T1000 (cell line): ENCODE measurements at places on chromosomes 11 and 22.

GRCh38 chr11:66052664-66052982, 459 bp downstream of the SF3B2 start:
- DNase-seq = no peak

- no peak for DNase-seq
Observed at GRCh38 chr11:87871056-87871455, 304.2 kb downstream of the RAB38 start.

- DNase-seq = no peak
Observed at GRCh38 chr22:41181349-41182241, 23.5 kb upstream of the L3MBTL2 start.

DNA sequence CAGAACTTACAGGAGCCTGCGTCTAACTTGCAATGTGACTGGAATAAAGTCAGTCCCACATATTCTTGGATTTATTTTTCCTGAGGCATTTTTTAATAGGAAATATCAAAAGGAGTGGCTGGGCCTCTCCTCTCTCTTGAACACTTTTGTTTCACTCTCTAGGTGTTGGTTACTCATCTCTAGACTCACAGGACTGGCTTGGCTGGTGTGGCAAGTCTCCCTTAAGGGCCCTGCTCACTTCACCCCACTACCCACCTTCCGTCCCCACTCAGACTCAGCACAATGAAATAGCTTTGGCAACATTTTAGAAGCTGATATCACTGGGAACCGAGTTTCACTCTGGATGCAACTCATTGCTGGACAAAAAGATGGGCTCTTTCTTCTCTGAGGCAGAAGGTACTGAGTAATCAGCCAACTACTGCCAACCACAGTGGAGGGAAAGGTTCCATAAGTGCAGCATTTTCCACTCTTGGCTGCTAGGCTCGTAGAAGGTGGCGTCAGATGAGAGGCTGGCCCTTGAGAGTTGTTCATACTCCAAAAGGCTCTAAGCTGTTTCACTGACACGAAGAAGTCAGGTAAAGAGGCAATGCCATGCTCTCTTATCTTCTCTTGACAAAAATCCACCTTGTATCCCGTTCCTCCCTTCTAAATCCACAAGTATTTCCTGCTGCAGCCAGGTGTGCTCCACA, 390.6 kb downstream of the SOX6 start:
- no peak for DNase-seq

DNA sequence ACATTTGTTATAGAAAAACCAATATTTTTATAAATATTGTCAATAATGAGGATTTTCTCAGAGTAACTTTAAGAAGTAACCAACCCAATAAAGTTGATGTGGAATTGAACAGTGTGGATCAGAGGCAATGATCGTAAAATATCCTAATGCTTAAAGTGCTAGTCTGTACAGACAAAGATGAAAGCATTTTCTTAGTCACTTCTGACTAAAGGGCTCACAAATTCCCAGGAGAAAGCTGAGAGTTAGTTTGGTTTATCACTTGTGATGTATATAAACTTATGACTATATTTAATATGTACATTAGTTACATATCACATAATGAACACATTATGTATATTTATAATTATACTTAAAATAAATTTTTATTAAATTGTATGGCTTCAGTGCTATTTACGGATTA, 25.4 kb upstream of the DDI1 start:
- DNase-seq = no peak

GRCh38 chr11:60918251-60918938, 4.4 kb downstream of the TMEM109 start:
- no peak for DNase-seq

GRCh38 chr11:96333191-96333719, 9.7 kb downstream of the MAML2 start:
- no peak for DNase-seq

DNA sequence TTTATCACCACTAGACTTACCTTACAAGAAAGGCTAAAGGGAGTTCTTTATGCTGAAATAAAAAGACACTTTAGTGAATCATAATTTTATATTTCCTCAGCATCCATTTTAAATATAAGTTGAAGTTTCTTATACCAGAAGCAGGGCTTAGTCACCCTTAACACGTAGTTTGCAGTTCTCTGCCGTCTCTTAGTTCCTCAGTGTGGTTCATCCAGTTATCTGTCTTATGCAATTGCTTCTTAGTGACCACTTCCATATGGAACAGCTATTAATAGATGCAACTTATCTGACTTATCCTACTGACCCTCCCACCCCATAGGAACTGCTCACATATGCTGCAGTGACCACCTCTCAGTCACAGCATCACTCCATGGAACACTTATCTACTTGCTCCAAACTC, 11.7 kb upstream of the SLC36A4 start:
- DNase-seq = no peak

- DNase-seq = no peak
Observed at GRCh38 chr11:118167253-118167652, 9.2 kb downstream of the SCN2B start.

GRCh38 chr11:119254239-119254638, 48.1 kb downstream of the CBL start:
- no peak for DNase-seq

DNA sequence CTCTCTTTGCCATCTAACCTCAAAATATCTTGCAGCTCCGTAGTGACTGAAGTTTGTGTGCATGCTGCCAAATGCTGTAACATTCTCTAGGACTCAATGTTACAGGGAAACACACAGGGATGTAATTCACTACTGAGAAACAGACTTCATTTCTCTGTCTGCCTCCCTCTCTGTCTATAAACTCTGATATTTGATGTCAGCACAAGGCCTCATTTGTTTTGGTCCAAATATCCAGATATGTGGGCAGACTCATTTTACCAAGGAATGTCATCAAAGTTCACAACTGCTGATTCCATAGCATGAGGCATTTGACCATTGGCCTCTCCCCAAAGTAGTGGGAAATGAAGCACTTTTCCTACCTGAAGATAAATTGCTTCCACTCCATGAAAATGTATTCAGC, 2.5 kb upstream of the PRRG4 start:
- DNase-seq = no peak

- DNase-seq = no peak
Observed at GRCh38 chr22:42922374-42923191, 65.5 kb upstream of the ARFGAP3 start.

GRCh38 chr22:22368516-22368915, 123.9 kb downstream of the VPREB1 start:
- no peak for DNase-seq

DNA sequence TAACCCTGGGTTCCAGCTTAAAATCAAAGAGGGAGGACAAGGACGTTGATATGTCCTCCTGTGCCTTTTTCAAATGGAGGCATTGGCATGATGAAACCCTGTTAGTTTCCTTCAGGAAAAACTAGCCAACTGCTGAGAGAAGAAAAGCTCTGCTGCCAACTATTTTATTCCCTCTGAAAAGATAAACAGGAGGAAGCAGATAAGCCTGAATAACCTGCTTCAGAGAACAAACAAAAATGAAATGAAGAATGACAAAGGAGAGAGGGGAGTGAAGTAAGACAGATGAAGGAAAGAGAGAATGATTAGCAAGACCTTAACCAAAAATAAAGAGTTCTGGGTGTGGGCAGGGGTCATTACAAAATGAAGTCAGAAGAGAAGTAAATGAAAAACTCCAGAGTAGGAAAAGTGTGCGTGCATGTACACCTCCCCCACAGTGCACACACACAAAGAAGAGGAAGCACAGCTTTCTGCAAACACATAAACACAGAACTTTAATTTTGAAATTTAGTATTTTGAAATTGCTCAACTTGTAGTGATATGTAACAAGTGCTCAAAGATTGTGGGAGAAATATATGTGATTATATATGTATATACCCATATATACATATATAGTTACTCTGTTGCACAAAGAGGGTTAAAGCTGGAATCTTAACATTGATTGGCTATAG, 332.2 kb downstream of the LUZP2 start:
- DNase-seq = no peak

DNA sequence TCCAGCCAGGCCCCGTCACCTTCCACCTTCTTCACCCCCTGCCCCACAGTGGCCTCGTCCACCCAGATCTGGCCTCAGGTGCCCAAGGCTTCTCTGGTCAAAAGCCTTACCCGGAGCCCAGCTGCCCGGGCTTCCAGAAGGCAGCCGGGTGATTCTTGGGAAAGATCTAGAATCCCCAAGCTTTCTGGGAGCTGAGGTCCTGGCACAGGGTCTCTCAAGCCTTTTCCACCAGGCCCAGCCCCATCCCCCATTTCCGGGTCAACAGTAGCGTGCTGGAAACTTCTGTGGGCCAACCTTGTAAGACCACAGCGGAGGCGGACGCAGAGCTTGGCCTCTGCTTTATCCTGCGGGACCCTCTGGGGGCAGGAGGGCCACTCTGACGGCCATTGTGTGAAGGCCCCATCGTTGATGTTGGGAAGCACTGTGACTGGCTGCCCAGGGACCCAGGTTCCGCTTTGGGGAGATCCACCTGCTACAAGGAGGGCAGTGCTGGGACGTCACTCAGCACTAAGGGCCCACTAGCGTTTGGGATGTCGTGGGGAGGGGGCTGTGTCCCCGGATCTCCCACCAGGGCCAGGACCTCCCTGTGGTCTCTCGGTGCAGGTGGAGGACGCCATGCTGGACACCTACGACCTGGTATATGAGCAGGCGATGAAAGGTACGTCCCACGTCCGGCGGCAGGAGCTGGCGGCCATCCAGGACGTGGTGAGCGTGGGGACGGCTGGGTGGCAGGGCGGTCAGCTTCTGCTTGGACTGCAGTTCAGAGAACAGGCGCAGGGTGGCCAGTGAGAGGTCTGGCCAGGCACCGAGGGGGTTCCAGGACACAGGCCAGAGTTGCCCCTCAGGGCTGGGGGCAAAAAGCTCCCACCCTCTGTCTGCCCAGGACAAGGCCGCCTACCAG, 11.5 kb downstream of the TSPAN32 start:
- DNase-seq = no peak
